Renal cortical epithelial cell (primary cell): ENCODE measurements at places on chromosomes 16 and 17.

DNA sequence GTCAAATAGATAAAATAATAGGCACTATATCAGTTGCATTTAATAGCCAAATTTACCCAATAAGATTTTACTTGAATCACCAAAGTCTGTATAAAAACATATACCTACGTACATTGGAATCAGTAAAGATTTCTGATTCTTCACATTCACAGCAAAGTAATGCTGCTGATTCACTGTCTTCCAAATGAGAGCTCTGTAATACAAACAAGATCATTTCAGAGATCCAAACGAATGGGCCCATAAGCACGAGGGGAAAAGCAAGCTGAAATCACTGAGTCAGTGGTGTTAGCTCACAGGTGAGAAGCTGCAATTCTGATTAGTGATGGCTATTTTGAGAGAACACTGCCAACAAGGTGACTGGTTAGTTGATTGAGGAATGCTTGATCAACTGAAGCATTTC lies 81.3 kb downstream of the SSH2 start:
- no peak for DNase-seq

DNA sequence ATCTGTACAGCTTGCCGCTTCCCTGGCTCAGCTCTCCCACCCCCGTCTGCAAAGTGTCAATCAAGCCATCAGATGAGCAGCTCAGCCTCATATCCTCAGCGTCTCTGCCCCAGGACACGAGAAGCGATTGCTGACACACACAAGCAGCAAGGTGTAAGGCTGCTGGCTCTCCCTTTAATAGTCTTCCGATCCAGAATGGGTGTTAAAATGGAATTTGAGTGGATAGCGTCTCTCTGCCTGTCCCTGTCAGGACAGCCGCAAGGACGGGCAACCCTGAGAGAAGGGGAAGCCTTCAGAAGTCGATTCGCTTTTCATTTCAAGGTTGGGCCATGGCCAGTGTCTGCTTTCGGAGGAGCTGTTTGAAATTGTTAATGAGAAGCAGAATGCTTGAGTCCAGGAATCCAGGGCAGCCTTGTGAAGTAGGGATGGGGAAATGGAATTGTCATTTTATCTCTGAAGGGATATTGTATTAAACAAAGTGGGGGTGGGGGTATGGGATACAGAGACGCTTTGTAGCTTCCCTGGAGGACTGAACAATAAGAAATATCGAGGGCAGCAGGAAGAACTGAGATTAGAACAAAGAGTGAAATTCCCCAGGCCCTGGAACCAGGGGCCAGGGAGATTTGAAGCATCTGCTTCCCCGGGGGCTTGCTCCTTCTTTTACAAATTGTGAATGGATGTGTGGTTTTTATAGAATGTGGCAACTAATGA lies 4.7 kb upstream of the PIPOX start:
- no peak for DNase-seq

DNA sequence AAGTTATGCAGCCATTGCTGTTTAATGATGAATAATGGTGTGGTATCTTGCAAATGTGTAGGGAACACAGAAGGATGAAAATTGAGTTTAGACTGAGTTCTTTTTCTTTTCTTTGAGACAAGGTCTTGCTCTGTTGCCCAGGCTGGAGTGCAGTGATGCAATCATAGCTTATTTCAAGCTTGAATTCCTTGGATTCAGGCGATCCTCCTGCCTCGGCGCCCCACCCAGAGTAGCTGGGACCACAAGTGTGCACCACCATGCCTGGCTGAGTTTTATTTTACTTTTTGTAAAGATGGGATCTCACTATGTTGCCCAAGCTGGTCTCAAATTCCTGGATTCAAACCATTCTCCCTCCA lies 74.6 kb upstream of the TBC1D3K start:
- peak; percentile 79 for DNase-seq

DNA sequence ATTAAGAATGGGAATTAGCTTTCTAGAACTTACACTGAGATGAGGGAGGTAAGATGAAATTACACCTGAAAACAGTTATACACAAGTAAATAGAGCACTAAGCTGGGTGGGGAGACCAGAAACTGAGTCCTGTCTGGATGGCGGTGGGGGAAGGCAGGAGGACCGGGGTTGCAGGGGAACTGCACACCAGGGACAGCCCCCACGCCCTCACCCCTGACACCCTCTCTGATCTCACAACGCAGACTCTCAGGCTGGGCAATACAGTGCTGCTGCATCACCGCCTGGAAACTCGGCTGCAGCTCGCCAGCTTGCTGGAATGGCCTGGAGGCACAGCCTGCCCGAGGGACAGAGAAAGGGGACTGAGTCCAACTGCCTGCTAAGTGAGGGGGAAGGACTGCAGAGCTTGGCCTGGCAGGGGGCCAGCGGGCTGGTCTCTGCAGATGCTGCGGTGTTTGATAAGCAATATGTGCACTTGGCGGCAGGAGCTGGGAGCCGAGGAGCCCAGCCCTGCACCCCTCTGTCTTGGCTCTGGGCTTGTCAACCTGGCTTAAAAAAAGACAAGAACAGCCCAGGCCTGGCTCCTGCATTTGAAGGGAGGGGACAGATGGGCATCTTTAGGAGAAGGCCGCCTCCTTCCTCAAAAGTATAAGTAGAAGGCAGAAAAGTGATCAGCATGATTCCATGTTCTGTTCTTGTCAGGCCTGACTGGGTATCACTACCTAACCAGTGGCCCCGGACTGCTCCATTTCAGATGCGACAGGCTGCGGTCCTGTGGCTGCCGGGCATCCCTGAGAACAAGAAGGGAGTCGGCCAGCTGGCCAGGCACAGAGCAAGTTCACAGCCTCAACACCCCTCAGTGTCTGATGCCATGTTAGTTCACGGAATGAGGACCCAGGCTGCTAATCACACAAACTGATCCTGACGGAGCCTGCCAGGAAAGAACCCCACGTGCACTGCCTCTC lies 30.2 kb downstream of the SPHK1 start:
- no peak for DNase-seq

DNA sequence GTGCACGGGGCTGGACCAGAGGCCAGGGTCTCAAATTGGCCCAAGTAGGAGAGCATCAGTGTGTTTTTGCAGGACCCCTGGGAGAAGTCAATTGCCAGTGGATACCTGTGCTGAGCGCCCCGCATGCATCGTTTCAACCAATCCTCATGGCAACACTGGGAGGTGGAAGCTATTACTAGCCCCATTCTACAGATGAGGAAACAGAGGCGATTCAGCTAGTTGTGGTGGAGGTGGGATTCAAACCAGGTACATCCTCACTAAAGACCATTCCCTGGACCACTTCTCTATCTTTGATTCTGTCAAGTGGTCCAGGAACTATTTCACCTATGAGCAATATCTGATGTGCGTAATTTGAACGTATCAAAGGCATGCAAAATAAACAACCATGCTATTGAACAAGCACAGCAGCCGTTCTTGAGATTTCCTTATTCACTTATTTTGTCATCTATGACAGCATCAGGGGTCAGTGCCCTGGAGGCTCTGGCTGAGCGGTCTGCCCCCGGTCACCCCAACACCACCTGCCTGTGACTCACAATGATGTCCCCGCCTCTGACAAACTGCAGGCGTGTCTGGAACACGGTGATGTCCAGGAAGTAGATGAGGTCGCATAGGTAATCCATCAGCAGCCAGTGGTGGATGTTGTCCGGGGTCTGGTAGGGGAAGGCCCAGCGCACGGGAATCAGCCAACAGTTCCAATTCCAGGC lies 54.0 kb downstream of the CNGB1 start:
- peak; percentile 61 for DNase-seq

GRCh38 chr16:85136213-85136701 lies 24.0 kb upstream of the CIBAR2 start:
- no peak for DNase-seq

- DNase-seq, result peak; percentile 81
These were observed 121.7 kb downstream of the MYO1D start for GRCh38 chr17:32755045-32755805.

- no peak for DNase-seq
These were observed 41.7 kb downstream of the WDR59 start for GRCh38 chr16:74942977-74943918.

GRCh38 chr16:194516-194915 lies 14.3 kb downstream of the HBQ1 start:
- no peak for DNase-seq

GRCh38 chr16:87851601-87852000 lies 17.7 kb downstream of the SLC7A5 start:
- no peak for DNase-seq

DNA sequence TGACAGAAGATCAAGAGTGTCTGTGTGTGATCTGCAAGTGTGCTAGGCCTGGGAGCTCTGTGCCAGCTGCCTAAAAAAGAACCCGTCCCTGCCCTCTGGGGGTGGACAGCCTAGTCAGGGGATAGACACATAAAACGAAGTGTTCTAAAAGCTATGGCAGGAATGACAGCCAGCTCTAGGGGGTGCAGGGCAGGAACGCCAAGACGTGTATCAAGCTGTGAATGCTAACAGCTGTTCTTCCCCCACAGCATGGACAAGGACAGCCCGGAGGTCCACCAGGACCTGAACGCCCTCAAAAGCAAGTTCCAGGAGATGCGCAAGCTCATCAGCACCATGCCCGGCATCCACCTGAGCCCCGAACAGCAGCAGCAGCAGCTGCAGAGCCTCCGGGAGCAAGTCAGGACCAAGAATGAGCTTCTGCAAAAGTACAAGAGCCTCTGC lies 5.1 kb downstream of the RASD1 start:
- no peak for DNase-seq

DNA sequence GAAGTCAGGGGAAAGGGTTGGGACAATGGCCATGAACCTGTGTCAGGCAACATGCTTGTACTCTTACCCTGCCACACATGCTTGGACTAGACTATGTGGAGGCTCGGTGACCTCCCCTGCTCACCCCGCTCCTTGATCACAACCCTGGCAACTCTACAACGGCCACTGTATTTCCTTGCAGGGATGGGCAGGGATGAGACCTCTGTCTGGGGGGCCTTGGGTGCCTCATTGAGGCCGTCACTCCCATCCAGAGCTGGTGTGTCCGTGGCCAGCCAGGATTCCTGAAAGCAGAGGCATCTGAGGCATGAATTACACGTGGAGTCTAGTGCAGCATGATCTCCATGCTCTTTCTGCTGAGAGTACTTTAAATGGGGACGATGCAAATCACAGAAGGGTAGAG lies 948 bp downstream of the PLA2G15 start:
- DNase-seq, result no peak

GRCh38 chr17:73795730-73796129 lies 151.5 kb upstream of the SDK2 start:
- DNase-seq, result no peak

- no peak for DNase-seq
These were observed 658 bp downstream of the RAB5C start for GRCh38 chr17:42153919-42154742.

DNA sequence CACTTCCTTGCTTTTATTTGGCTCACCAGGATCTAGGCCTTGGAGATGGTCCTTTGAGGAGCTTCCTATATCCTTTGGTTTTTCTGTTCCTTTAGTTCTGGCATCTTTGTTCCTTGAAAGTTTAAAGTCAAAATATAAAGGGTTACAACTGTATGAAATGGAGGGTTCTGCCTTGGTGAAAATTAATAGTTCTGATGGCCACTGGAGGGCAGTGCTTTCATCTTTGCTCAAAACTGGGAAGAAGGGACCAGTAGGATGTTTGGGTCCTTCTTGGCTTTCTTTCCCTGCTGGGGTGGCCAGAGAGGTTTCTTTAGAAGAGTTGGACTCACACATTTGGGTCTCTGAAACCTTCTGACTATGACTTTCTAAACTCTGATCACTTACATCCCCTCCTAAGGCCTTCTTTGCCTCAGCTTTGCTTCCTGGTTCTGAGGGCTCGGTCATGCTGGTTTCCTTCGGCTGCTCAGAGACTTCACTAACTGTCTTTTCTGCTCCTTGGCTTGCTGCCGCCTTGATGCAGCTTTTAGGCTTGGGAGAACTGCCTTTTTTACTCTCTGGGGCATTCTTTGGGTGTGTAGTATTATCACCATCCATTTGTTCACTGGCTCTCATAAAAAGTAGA lies 10.9 kb upstream of the ITGA2B start:
- DNase-seq, result peak; percentile 40
